ENCODE measurements at places on chromosomes 3 and 15. TPM values are rescaled to one million over a fixed set of nuclear protein-coding genes. Genes with fewer than 3 reads are reported as not detected.

DNA sequence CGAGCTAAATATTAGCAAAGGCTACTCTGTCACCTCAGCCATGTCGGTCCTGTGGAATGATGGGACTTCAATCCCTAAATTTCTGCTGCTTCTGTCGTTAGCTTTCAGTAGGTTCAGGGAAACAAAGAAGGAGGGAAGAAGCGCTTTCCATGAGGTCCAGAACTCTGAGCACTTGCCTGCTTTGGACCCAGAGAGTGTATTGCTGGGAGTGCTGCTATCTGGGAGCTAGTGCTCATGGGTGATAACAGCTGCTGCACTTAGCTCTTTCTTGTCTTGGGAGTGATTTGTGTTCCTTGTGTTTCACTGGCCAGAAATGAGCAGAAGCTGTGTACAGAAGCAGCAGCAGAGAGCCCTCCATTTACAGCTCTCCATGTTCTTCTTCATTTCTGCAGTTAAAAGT lies 369.8 kb downstream of the DIPK2A start:
- DNase-seq: no peak

DNA sequence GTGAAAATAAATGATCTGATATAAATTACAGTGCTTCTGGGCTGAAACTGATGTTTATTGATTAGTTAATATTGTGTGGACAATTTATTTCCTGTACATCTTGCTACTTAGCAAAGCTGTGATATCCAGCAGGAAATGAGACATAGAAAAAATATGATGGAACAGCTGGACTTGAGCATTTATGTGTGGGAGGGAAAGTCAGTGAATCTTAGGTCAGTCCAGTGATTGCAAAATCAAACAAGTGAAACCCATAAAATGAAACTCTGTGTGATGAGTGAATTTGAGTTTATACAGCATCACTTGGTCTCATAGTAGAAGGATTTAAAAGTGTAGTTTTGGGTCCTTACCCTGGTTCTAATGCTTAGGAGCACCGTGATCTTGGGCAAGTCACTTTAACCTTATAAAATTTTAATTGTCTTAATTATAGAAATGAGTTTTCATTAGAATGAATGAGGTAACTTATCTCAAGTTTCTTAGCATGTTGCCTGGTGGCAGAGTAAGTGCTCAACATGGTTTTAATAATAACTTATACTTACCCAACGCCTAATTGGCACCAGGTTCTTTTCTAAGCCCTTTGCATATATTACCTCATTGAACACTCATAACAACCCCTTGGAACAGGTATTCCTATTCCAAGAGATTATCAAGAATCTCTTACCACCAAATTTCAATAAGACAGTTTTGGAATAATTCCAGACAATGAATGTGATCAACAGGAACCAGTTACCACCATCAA lies 194.6 kb downstream of the ADAMTSL3 start:
- DNase-seq: no peak

DNA sequence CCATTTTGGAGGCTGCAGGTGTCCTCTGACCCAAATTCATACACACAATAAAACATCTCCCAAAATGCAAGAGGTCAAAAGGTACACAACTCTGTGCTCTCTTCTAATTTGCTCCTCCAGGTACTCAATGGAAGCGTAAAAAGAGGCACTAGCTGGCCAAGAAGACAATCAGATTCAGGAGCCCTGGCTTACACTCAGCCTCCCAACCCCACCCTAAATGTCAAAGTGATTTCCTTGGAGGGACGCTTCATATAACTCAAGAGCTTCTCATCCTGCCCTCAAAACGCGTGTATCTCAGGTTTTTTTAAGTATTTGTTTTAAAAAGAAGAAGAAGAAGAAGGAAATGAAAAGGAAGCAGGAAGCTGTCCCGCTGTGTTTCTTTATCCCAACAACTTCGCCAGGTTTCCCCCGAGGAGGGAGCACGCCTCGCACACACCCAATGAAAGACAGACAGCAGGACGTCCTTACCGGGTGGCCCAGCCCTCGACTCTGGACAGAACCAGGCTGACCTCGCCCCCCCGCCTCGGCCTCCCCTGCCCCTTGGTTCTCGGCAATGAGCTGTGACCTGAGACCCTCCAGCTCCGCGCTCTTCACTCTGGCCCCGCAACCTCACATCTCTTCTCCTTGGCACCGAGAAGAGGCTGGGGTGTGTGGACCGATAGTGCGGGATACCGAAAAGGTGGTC lies 620.7 kb upstream of the ZNF385D start:
- no peak for DNase-seq

The DIPK2A gene
- 38.0 TPM for polyA plus RNA-seq

Data from left renal cortex interstitium (tissue), 4 donors.